ENCODE measurements at places on chromosomes 12 and 14. TPM values are rescaled to one million over a fixed set of nuclear protein-coding genes. Genes with fewer than 3 reads are reported as not detected.

GRCh38 chr12:58253663-58254062 lies 312.3 kb downstream of the ATP23 start:
- DNase-seq: no peak

Gene IQSEC3
- polyA plus RNA-seq: 2.9 TPM

Gene SERPINA5
- polyA plus RNA-seq: not detected

DNA sequence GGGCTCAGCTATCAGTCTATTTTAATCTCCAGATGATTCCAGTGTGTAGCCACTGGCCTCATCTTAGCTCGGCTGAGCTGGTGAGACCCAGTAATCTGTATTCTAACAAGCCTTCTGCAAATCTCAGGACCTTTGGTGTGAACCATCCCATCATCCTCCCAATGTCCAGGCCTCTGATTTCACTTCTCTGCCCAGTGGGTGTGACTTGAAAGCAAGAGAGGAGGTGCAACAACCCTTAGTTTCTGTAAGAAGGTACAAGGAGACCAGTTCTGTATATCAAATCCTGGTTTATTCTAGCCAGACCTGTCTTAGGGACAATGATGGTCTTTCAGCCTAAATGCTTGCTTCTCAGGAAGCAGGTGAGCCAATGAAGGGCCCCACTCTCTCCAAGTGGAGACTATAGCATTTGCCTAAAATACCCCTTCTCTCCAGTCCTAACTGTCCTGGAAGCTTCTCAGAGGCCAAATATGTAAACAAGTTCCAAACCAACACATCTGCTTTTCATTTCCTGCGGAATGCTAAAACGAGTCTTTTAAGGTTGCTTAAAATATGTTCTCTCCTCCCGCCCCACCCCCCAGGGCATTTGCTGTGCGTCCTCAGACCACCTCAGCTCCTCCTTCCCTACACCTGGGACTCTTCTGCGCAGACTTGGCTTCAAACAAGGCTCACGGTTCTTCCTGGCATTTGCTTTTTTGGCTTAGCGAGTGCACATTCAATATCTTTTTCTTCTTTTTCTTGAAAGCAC lies 78.4 kb upstream of the FUT8 start:
- peak; percentile 82 for DNase-seq

Gene CD163
- 14.5 TPM for polyA plus RNA-seq

Gene IAPP
- polyA plus RNA-seq: not detected

Gene PAX9
- 6.0 TPM for polyA plus RNA-seq

GRCh38 chr12:79983986-79984620 lies 49.2 kb upstream of the PPP1R12A start:
- peak; percentile 45 for DNase-seq

DNA sequence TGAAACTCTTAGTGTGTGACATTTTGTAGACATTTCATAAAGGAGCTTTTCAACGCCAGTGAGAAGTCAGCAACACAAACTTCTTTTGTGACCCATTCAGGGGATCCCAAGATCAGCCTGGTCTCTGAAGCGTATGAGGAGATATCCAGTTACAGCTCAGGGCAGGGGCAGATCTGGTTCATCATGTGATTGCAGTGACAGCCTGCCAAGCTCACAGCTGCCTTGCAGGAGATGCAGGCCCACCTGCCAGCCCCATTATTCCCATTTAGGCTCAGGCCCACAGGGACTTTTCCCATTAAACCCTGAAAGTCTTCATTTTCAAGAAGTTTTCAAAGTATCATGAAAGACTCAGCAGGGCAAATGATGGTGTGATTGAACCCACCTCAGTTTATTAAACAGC lies 38.3 kb downstream of the SRGAP1 start:
- peak; percentile 70 for DNase-seq

DNA sequence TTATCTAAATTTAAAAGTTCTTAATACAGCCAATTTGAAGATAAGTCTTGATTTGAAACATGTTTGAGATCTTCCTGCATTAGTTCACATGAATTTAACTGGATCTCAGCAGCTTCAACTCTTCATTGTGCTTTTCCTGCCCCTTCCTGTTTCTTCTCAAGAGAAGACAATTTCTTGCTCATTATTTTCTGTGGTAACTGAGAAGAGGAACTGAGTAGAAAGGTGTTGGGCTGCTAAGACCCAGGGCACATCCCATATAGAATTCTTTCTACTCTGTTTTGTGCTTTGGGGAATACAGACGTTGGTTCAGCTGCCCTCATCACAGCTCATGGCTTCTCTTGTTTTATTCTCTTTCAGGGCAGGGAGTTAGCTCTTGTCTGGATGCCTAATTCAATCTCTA lies 110.2 kb downstream of the SNAPC1 start:
- no peak for DNase-seq

DNA sequence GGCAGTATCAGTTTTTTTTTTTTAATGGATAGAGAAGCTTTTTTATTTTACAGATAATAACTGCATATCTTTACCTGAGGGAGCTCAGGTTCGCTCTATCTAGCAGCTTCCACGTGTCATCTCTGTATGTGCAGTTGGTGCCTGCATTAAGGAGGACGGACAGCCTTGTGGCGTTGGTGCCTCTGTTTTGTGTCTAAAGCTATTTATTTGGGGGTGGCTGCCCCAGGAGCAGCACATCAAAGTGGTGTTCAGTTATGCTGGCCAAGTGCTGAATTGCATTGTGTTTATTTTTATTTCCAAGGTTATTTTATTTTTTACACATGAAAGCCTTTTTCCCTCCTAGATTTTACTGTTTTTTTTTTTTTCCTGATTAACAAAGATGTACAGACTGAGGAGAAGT lies 59.7 kb downstream of the RASSF3 start:
- no peak for DNase-seq
